Epithelial cell of proximal tubule (primary cell): ENCODE measurements at places on chromosomes 2 and 18. TPM values are rescaled to one million over a fixed set of nuclear protein-coding genes. Genes with fewer than 3 reads are reported as not detected.

The LMAN2L gene
- total RNA-seq, result 13.0 and 22.3 TPM in 2 replicates

The DGUOK gene
- total RNA-seq, result 65.6 and 87.8 TPM in 2 replicates

GRCh38 chr18:13612196-13612997 is 114.0 kb downstream of the FAM210A start:
- DNase-seq, result no peak

DNA sequence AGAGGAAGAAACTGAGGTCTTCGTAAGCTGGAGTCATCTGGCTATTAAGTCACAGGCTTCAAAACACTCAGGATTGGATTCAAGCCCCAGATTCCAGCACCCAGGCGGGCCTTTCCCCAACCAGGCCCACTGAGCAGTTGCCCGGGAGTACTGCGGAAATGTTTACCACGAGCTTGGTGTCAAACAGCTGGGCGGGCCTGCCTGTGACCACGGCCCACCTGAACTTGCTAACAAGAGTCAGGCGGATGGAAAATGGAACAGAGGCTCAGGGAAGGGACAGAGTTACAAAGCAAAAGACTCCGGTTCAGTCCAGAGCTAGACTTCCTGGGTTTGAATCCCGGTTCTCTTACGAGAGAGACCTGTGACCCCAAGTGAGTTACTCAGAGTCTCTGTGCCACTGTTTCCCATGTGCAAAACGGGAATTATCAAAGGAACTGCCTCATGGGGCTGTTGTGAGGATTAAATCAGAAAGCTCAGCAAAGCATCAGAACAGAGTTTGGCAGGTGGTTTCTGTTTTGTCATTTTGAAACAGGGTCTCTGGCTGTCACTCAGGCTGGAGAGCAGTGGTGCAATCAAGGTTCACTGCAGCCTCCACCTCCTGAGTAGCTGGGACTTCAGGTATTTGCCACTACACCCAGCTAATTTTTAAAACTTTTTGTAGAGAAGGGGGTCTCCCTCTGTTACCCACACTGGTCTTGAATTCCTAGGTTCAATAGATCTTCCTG is 49.0 kb upstream of the TFCP2L1 start:
- DNase-seq, result no peak

DNA sequence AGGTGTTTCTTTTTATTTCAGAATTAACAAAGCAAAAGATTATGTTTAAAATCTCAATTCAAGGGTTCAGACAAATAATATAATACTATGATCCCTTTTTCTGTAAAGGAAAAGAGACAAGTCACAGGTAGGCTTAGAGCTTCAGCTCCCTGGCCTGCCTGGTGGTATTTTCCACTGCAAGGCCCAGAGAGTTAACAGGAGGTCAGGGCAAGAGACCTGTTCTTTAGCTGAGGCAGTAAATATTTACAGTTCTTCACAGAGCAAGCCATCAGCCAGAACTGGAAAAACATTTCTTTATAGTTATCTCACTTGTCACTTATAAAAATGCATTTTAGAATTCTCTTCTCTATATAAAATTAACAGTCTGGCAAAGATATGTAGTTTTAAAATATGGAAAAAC is 70.1 kb downstream of the EPG5 start:
- no peak for DNase-seq

GRCh38 chr2:190235551-190236075 is 84.0 kb downstream of the HIBCH start:
- DNase-seq, result no peak

GRCh38 chr2:124121760-124122275 is 96.7 kb downstream of the CNTNAP5 start:
- DNase-seq, result no peak

GRCh38 chr2:31078011-31078410 is 60.2 kb downstream of the GALNT14 start:
- DNase-seq, result no peak

DNA sequence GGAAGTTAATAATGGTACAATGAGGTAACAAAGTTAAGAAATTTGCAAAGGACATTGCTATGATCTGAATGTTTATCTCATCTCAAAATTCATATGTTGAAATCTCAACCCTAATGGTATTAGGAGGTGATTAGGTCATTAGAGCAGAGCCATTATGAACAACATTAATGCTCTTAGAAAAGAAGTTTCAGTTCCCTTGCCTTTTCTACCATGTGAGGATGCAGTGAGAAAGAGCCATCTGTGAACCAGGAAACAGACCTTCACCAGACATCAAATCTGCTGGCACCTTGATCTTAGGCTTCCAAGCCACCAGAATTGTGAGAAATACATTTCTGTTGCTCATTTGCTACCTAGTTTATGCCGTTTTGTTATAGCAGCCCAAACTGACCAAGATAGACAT is 757.6 kb downstream of the NR4A2 start:
- no peak for DNase-seq

GRCh38 chr2:201754717-201755415 is 25.9 kb downstream of the ALS2 start:
- no peak for DNase-seq
